Heart left ventricle (tissue), 16 donors: ENCODE measurements at places on chromosomes 7 and 10. TPM values are rescaled to one million over a fixed set of nuclear protein-coding genes. Genes with fewer than 3 reads are reported as not detected.

The LIPK gene
- total RNA-seq: not detected

The SPDYE6 gene
- total RNA-seq: not detected

The GIMAP4 gene
- 47.3 TPM for total RNA-seq

The CDK14 gene
- total RNA-seq: 12.2 TPM

The HGF gene
- total RNA-seq: 3.6 TPM

The SORBS1 gene
- total RNA-seq: 1,216 TPM

The ABCC2 gene
- 0.19 TPM for total RNA-seq

The NUDT13 gene
- total RNA-seq: 5.7 TPM

The LCOR gene
- total RNA-seq: 9.6 TPM

The OR2A42 gene
- not detected for total RNA-seq

The NUTM2A gene
- total RNA-seq: 3.3 TPM

The TCAF2 gene
- 0.30 TPM for total RNA-seq

The PIK3AP1 gene
- 6.5 TPM for total RNA-seq

The IL15RA gene
- 19.2 TPM for total RNA-seq

The HKDC1 gene
- total RNA-seq: not detected

The RHBDD2 gene
- total RNA-seq: 23.6 TPM

The LOXL4 gene
- total RNA-seq: 1.7 TPM

The DGKI gene
- total RNA-seq: 1.3 TPM

The TMEM229A gene
- not detected for total RNA-seq

The SPDYE8 gene
- total RNA-seq: not detected

The NRAP gene
- total RNA-seq: 1,570 TPM

The CYP2C19 gene
- not detected for total RNA-seq

The MRC1 gene
- 6.2 TPM for total RNA-seq

The TMEM213 gene
- not detected for total RNA-seq

The ZNF853 gene
- 15.7 TPM for total RNA-seq

The MAT1A gene
- 0.21 TPM for total RNA-seq

The PYROXD2 gene
- 12.4 TPM for total RNA-seq

The CDHR1 gene
- total RNA-seq: 1.3 TPM

The CASP2 gene
- 9.9 TPM for total RNA-seq

The CYP3A5 gene
- total RNA-seq: not detected

The LIPJ gene
- not detected for total RNA-seq

The TCAF1 gene
- total RNA-seq: 55.5 TPM

The IGF2BP3 gene
- total RNA-seq: 2.2 TPM

The HMX2 gene
- total RNA-seq: not detected

The GDF2 gene
- total RNA-seq: not detected

The CUZD1 gene
- total RNA-seq: not detected

The MKX gene
- total RNA-seq: 0.56 TPM

The STOX1 gene
- total RNA-seq: not detected

The CLDN3 gene
- total RNA-seq: not detected

The GPR26 gene
- not detected for total RNA-seq

The CPEB3 gene
- total RNA-seq: 10.1 TPM

The GBX1 gene
- total RNA-seq: 0.52 TPM

The CPXM2 gene
- 11.2 TPM for total RNA-seq

The MGAM2 gene
- not detected for total RNA-seq

The MOGAT3 gene
- total RNA-seq: not detected

The PNLIPRP3 gene
- not detected for total RNA-seq

The CALCR gene
- total RNA-seq: 0.17 TPM

The HSPA12A gene
- total RNA-seq: 11.0 TPM

The INSYN2A gene
- 0.07 TPM for total RNA-seq

The C10orf143 gene
- 1.3 TPM for total RNA-seq

The VIPR2 gene
- total RNA-seq: 12.3 TPM

The EEPD1 gene
- 9.1 TPM for total RNA-seq

The TAS2R41 gene
- total RNA-seq: not detected

The MNX1 gene
- not detected for total RNA-seq
